ENCODE measurements at places on chromosomes 1 and 21. TPM values are rescaled to one million over a fixed set of nuclear protein-coding genes. Genes with fewer than 3 reads are reported as not detected.

ATP8B2 gene
- total RNA-seq: 91.0 TPM

CELA3A gene
- not detected for total RNA-seq

MSH4 gene
- under 0.01 TPM for total RNA-seq

EPHB2 gene
- 54.7 TPM for total RNA-seq

PRRX1 gene
- total RNA-seq: 65.4 TPM

ANKRD65 gene
- total RNA-seq: not detected

F3 gene
- total RNA-seq: 102 TPM

ARHGEF10L gene
- 5.0 TPM for total RNA-seq

RGS8 gene
- not detected for total RNA-seq

DIPK1A gene
- total RNA-seq: 7.5 TPM

CFAP45 gene
- total RNA-seq: 0.72 TPM

RNU1-3 gene
- under 0.01 TPM for total RNA-seq

RGS18 gene
- 0.18 TPM for total RNA-seq

DMRTA2 gene
- not detected for total RNA-seq

MYBPH gene
- not detected for total RNA-seq

HES3 gene
- total RNA-seq: not detected

CRB1 gene
- under 0.01 TPM for total RNA-seq

PDZK1 gene
- total RNA-seq: 1.7 TPM

LIN28A gene
- total RNA-seq: not detected

CFAP141 gene
- total RNA-seq: not detected

TNFRSF8 gene
- total RNA-seq: under 0.01 TPM

NR1I3 gene
- total RNA-seq: not detected

TBX19 gene
- 0.28 TPM for total RNA-seq

CYP4A22 gene
- not detected for total RNA-seq

LRRIQ3 gene
- total RNA-seq: 1.8 TPM

WDTC1 gene
- total RNA-seq: 9.9 TPM
